ENCODE measurements at places on chromosomes 3 and 15.
A peak's percentile ranks its signal among the peaks of the same experiment; 100 is the strongest.

DNA sequence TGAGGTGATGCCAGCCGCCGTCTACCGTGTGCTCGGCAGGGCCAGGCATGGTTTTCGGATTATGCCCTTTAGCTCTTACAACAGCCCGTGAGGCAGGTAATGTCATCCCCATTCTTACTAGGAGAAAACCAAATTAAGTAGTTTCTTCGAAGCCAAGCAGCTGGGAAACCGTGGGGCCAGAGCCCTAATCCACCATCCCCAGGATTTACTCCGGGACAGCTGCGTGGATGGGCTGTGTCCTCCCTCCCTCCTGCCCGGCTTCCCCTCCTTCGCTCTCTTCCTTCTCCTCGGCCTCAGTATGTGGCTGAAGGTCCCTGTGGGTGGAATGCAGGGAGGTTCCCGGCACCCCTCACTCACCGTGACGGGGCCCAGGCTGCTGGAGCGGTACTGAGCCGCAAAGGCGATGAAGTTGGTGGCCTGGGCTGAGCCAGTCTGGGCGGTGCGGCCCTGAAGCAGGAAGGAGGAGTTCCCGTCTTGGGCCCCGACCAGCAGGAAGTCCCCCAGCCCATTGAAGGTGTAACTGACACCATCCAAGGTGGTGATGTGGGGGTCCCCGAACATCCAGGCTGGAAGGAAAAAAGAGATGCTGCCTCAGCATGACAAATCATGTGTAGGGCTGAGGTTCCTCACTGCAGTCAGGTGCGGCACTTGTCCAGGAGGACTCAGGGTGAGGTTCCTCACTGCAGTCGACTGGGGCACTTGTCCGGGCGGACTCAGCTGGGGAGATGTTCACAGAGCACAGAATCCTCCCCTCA lies 42.5 kb downstream of the MUC20 start:
- peaks cover 18% of the 10 kb centered on the region for H3K4me1 ChIP-seq
- no peak overlapping the region for H3K4me3 ChIP-seq
- H3K27ac ChIP-seq: no peak overlapping the region
- no peak for DNase-seq
- peaks cover 4% of the 10 kb centered on the region for H3K27me3 ChIP-seq

DNA sequence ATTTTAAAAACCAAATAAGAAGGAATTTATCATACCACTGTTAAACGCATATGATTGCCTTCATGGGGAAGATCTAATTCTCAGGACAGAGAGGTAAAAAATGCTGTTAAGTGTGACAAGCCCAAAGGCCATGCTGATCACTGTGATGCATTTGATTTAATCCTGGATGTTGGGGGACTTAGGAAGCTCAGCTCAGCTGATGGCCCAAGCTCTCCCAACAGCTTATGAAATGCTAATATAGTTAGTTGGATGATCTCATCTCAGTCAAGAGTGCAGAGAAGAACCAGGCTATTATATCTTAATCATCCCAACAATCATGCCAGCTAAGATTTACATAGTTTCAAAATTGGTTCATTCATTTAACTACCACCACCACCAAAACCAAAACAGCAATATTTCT lies 340.0 kb downstream of the IL20RB start:
- no peak for DNase-seq
- no peak overlapping the region for H3K4me3 ChIP-seq
- no peak overlapping the region for H3K27ac ChIP-seq
- H3K36me3 ChIP-seq: no peaks in the 10 kb centered on the region

DNA sequence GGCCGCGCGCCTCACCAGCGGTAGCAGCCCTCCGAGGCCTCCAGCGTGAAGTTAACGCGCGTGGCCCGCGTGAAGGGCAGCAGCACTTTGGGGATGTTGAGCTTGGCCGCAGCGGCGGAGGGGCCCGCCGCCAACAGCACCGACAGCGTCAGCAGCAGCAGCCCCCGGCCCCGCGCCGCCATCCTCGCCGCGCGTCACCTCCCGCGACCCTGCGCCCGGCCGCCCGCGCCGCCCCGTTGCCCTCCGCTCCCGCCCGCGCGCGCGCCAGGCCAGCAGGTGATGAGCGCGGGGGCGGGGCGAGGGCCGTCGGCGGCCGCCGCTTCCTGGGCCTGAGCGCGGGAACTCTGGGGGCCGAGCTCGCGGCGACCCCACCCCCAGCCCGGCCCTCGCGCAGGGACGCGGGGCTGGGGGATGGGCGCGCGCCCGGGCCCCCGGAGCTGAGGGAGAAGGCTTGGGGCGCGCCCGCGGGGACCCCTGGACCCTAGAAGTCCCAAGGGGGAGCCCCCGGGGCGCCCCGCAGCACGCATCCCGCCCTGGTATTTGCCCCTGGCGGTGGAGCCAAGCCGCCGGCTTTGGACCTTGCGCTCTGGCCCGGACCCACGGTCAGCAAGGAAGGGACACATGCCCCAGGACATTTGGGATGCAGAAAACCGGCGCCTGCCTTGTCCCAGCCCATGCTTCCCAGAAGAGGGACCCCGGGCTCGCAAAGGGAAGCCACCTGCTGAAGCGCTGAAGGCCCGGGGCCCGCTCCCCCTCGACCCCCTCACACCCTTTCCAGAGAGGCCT lies at the start of gene NUP210:
Gene NUP210, minus strand, starts transcription at position 278 of the 786 bp plus-strand sequence. Its CDS starts 96 bp downstream, at position 182.
- H3K27ac ChIP-seq: peak within 1 kb of the TSS; percentile 72
- peaks cover 4% of the 10 kb centered on the region for H3K4me1 ChIP-seq
- peak within 1 kb of the TSS; percentile 64 for H3K4me3 ChIP-seq
- H3K36me3 ChIP-seq: no peaks in the 10 kb centered on the region
- no peak for DNase-seq

- H3K4me1 ChIP-seq: peaks cover 12% of the 10 kb centered on the region
- no peak overlapping the region for H3K27ac ChIP-seq
- no peak for DNase-seq
- no peak overlapping the region for H3K4me3 ChIP-seq
- H3K36me3 ChIP-seq: no peaks in the 10 kb centered on the region
Measured at GRCh38 chr15:61171209-61171608, 57.9 kb downstream of the RORA start.

DNA sequence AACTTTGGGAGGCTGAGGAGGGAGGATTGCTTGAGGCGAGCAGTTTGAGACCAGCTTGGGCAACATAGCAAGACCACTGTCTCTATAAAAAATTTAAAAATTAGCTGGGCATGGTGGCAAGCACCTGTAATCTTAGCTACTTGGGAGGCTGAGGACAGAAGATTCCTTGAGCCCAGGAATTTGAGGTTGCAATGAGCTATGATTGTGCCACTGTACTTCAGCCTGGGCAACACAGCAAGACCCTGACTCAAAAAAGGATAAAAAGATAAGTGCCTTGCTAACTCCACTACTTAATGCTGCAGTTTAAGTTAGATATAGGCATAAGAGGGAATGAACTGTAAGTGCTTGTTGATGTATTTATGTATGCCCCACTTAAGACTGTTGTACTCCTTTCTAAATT lies 102.2 kb downstream of the P3H2 start:
- peaks cover 12% of the 10 kb centered on the region for H3K4me1 ChIP-seq
- no peaks in the 10 kb centered on the region for H3K36me3 ChIP-seq
- no peak for DNase-seq
- H3K4me3 ChIP-seq: no peak overlapping the region

DNA sequence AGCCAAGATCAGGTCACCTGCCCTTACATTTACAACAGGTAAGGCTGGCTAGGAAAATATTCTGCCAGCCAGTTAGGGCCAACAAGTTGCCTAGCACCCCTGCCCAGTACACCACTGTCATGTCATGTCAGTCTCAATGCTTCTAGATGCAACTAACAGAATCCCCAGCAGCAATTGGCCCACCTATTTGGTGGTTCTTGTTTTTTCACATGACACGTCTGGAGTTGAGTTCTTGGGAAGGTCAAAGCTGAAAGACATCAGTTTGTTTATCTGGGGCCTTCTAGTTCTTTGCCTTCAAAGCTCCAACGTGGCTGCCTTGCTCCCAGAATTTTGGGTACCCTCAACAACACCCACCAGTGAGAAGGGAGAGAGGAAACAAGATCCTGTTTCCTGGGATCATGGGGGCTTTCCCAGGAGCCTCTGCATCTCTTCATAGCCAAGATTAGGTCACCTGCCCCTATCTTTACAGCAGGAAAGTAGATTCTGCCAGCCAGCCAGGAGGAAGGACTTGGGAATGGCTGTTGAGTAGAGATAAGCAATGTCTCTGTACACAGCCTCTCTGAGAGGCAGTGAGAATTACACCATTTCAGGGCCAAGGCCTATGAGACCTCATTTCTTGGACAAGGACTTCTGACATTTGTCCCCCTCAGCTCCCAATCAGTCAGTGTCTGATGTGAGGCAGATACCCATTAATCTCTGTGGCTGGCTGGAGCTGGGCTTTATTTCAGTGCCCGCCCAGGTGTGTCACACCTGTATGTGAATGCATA lies 8.6 kb downstream of the GPX1 start:
- no peak overlapping the region for H3K4me3 ChIP-seq
- no peaks in the 10 kb centered on the region for H3K27me3 ChIP-seq
- no peaks in the 10 kb centered on the region for H3K36me3 ChIP-seq

GRCh38 chr15:66721954-66722353 lies 19.9 kb downstream of the SMAD6 start:
- no peaks in the 10 kb centered on the region for H3K27me3 ChIP-seq
- peaks cover 17% of the 10 kb centered on the region for H3K4me1 ChIP-seq
- DNase-seq: no peak
- H3K27ac ChIP-seq: no peak overlapping the region
- no peak overlapping the region for H3K4me3 ChIP-seq

GRCh38 chr3:142680710-142681109 lies 43.1 kb upstream of the TRPC1 start:
- no peak overlapping the region for H3K4me3 ChIP-seq
- no peaks in the 10 kb centered on the region for H3K4me1 ChIP-seq
- no peaks in the 10 kb centered on the region for H3K36me3 ChIP-seq
- H3K27ac ChIP-seq: no peak overlapping the region
- DNase-seq: no peak
- no peaks in the 10 kb centered on the region for H3K27me3 ChIP-seq

DNA sequence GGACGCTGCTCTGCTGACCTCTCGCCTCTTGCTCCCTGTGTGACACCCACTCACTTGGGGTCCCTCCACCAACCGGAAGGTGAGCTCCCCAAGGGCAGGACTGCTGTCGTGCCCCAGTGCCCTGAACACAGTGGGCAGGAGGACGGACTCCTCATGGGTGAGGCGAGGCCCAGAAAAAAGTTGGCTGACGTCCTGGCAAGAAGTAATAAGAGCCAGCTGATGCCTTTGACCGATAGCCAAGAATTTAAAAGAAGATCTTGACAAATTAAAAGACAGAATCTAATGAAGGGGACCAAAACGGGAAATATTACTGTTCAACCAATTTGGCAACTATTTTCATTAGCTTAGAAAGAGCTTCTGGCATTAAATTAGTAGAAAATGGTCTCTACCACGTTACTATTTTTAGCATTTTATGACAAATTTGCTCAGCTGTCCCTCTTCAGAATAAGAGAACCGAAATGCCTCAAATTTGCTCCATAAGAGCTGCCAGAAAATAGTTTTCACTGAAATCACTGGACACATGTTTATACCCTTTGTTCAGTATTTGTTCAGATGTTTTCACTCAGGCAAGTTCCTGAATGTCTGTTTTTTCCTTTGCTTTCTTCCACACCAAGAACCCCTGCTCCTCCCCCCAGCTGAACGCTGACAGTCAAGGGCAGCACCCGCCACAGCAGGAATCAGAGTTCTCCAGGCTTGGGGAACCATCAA lies 60.5 kb downstream of the XXYLT1 start:
- H3K27me3 ChIP-seq: no peaks in the 10 kb centered on the region
- peak overlapping the region; percentile 90 for H3K27ac ChIP-seq
- H3K4me1 ChIP-seq: peaks cover 49% of the 10 kb centered on the region
- peak overlapping the region; percentile 15 for H3K4me3 ChIP-seq

DNA sequence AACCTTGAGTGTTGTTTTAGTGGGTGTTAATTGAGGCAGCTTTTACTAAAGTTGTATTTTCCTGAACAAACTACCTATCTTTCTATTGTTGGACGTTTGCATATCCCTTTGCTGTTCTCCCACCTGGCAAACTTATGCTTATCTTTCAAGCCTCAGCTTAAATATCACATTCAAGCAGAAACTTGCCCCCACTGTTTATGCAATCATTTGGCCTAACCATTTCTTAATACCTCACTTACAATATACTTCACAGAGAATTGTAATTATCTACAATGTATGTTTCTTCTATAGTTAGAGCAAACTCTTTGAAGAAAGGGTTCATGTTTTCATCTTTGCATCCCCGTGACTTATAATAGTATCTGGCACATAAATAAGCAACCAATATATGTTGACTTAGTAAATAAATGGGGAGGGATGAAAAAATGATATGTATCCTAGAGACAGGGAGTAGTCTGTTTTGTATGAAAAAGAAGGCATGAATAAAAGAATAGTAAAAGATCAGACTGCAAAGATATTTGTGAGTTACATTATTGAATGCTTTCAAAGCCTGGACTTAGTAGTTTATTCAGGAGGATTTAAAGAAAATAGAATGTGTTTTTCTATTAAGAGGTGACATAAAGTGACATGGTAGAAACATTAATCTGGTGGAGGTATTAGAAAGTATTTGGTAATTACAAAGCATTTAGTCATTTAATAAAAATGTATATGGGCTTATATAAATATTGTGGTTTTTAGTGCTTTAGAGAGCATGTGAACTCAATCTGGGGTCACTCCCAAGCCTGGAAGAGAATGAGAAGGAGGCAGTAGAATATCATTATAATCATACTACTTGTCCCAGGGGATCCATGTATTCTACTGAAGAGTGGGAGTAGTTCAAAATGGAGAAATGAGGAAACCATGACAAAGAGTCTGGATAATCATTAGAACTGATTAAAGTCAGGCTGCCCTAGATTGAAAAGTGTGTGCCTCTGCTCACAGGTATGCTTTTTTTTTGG lies 60.0 kb upstream of the DCBLD2 start:
- no peaks in the 10 kb centered on the region for H3K36me3 ChIP-seq
- H3K27ac ChIP-seq: no peak overlapping the region
- DNase-seq: no peak
- no peaks in the 10 kb centered on the region for H3K27me3 ChIP-seq
- H3K4me1 ChIP-seq: no peaks in the 10 kb centered on the region
- no peak overlapping the region for H3K4me3 ChIP-seq

DNA sequence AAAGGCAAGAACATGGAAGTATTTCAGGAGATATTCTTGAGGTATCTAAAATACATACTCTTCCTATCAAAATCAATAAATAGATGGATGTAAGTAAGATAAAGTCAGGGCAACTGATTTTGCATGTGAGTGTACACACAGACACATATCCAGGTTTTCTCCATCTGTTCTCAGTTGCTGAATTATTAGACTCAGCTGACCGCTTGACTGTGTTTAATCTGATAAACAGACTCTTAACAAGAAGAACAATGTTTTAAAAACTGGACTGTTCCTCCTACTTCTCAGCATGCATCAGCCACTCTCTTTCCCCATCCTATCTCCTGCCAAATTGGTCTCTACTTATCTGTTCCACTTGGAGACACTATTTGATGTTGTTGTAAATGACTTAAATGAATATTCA lies 73.5 kb downstream of the GOLGA8G start:
- DNase-seq: peak; percentile 81
- no peak overlapping the region for H3K4me3 ChIP-seq
- H3K36me3 ChIP-seq: no peaks in the 10 kb centered on the region
- H3K27me3 ChIP-seq: no peaks in the 10 kb centered on the region
- no peak overlapping the region for H3K27ac ChIP-seq

GRCh38 chr3:33071946-33072345 lies 25.0 kb downstream of the GLB1 start:
- DNase-seq: no peak
- H3K27ac ChIP-seq: no peak overlapping the region
- H3K4me1 ChIP-seq: peaks cover 19% of the 10 kb centered on the region
- peaks cover 33% of the 10 kb centered on the region for H3K36me3 ChIP-seq
- H3K27me3 ChIP-seq: no peaks in the 10 kb centered on the region
- no peak overlapping the region for H3K4me3 ChIP-seq

GRCh38 chr3:50192124-50192523 lies 714 bp downstream of the GNAT1 start:
- H3K27ac ChIP-seq: no peak overlapping the region
- peaks cover 6% of the 10 kb centered on the region for H3K27me3 ChIP-seq

- no peaks in the 10 kb centered on the region for H3K36me3 ChIP-seq
- no peaks in the 10 kb centered on the region for H3K27me3 ChIP-seq
- no peaks in the 10 kb centered on the region for H3K4me1 ChIP-seq
- DNase-seq: no peak
- no peak overlapping the region for H3K27ac ChIP-seq
Measured at GRCh38 chr3:159029306-159030026, 227.6 kb downstream of the MFSD1 start.
